NCI-H524 (cell line): ENCODE measurements at places on chromosomes 7 and 10.
A peak's percentile ranks its signal among the peaks of the same experiment; 100 is the strongest.

DNA sequence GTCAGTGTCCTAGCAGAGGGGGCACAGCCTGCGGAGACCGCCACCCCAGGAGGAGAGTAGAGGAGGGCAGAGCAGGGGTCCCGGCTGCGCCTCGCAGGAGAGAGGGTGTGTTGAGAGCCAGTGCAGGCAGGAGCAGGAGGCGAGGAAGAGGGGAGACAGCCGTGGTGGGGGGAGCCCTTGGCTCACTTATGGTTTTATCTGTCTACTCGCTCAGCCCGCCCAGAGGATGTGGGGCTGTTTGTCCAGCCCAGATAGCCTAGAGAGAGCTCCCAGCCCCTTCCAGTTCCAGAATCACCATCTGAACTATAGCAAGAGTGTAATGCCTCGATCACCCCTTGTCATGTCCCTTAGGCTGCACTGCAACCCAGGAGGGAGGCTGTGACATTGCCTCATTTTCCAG is 26.6 kb downstream of the SLC29A3 start:
- no peak for DNase-seq

DNA sequence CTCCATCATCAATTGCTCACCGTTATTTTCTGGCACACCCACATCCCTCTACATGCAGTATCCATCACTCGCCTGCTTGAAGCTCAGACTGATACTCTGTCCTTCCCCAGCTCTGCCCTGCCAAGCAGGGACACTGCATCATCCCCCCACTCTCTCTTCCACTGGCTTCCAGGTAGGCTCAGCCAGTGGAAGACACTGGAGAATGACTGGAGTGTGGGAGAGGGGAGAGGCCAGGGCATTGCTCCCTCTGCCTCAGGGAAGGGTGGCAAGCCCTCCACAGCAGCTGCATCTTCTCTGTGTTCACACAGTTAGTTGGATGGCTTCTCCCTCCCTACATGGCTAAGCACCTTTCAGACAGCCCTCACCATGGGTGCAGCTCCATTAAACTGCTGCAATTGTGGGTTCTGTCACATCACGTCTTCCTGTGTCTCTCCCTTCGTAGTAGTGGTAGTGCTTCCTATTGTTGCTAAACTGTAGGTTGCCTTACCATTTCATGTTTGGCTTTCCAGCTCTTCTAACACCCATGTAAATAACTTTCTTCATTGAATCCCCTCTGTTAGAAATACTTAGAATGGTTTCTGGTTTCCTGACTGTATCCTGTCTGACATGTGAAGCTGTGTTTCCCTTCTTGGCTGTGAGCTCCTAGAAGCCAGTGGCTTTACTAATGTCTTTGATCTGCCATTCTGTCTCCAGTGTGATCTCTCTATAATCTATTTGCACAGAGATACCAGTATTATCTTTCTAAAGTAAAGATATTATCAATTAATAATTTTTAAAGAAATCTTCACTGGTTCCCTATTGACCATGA is 483.7 kb upstream of the LRRN3 start:
- DNase-seq: no peak

- DNase-seq: peak; percentile 25
Measured at GRCh38 chr7:95976369-95977060, 204.2 kb downstream of the DYNC1I1 start.

- no peak for DNase-seq
Measured at GRCh38 chr10:113047151-113047550, 97.1 kb downstream of the TCF7L2 start.

DNA sequence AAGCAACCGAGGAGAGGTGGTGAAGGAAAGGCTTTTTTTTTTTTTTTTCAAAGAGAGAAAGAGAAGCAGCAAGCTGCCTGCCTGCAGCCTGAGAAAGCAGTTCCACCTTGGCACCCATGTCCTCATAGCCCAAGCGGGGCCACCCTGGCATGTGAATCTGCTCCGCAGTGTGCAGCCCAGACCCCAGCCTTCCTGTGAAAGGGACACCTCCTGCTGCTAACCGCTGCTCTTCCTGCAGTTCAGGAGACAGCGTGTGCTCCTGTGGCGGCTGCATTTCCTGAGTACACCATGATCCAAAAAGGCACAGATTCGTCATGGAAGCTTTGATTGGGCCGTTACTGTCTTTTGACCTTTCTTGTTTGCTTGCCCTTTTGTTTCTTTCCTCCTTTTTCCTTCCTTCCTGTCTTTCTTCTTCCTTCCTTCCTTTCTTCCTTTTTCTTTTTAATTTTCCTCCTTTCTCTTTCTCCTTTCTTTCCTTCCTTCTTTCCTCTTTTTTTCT is 38.1 kb downstream of the IKZF1 start:
- no peak for DNase-seq

GRCh38 chr7:95263785-95264362 is 60.5 kb downstream of the PON1 start:
- no peak for DNase-seq

DNA sequence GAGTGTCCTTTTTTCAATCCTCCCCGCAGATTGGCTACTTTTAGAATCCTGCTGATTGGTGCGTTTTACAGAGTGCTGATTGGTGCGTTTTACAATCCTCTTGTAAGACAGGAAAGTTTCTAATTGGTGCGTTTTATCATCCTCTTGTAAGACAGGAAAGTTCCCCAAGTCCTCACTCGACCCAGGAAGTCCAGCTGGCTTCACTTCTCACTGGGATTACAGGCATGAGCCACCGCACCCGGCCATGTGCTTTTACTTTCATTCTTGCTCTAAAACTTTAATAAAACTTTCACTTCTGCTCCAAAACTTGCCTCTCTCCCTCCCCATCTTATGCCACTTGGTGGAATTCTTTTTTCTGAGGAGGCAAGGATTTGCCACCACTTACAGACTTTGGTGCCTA is 17.0 kb upstream of the WAPL start:
- no peak for DNase-seq

- DNase-seq: peak; percentile 80
Measured at GRCh38 chr10:121183236-121183635, 332.1 kb downstream of the WDR11 start.

GRCh38 chr7:17651341-17651740 is 289.0 kb downstream of the SNX13 start:
- DNase-seq: no peak

- no peak for DNase-seq
Measured at GRCh38 chr10:98886686-98887085, 349.0 kb downstream of the HPSE2 start.

- no peak for DNase-seq
Measured at GRCh38 chr10:102401735-102402511, 6.4 kb downstream of the NFKB2 start.

DNA sequence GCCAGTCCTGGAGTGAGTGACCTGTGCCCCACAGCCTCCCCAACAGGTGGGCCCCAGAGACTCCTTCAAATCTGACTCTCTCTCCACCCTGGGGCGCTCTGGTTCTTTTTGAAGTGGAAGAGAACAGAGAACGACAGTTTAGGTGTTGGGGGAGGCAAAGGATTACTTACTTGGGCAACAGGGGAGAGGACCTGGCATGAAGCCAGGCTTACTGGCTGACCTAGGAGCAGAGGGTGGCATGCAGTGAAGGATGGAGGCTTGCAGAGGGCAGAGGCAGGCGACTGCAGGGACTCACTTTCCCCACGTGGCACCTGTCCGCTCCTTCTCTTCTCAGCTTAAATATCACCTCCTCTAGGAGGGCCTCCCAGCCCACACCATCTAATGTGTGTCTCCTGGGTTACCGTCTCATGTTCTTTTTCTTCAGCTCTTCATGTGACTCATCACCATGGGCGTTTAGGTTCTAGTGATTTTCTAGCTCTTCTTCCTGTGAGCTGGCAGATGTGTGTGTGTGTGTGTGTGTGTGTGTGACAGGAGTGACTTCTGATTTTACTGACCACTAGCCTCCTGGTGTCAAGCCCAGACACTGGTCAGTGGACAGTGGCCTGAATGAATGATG is 15.5 kb downstream of the LZTS2 start:
- DNase-seq: no peak

DNA sequence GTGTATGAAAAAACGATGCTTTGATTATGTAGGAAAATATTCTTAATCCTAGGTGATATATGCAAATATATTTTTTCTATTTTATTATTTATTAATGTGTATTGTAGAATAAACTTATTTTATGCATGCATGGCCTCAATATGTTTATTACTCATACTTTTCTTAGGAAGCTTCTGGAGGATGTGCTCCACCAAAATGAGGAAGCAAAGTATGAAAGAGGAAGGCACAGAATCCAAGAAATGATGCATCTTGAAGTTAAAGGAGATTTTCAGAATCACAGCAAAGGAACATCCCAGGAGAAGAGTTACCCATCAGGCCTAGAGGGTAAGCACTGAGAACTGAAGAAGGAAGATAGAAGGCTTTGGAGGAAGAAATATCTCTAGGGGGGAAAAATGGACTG is 35.0 kb upstream of the MRPS16 start:
- DNase-seq: no peak

GRCh38 chr7:143484119-143484518 is 6.4 kb downstream of the TAS2R41 start:
- DNase-seq: no peak

GRCh38 chr10:17476073-17476472 is 21.7 kb upstream of the ST8SIA6 start:
- no peak for DNase-seq

- no peak for DNase-seq
Measured at GRCh38 chr10:80582286-80582960, 44.7 kb downstream of the SH2D4B start.

DNA sequence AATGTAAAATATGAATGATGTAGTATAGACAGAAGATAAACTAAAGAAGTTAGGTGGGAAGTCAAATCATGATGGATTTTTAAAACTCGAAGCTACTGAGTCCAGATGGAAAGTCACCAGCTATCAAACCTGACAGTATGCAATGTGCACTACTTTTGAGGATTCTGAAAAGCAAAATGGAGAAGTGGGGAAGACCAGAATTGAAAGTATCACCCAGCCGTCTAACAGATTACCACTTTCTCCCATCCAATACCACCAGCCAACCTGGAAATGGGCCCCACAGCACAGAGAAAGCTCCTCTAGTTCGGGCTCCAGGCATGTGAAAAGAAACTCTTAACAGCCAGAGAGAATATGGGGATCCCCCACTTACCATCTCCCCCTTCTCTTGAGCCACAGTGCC is 67.9 kb upstream of the SRRM3 start:
- no peak for DNase-seq

DNA sequence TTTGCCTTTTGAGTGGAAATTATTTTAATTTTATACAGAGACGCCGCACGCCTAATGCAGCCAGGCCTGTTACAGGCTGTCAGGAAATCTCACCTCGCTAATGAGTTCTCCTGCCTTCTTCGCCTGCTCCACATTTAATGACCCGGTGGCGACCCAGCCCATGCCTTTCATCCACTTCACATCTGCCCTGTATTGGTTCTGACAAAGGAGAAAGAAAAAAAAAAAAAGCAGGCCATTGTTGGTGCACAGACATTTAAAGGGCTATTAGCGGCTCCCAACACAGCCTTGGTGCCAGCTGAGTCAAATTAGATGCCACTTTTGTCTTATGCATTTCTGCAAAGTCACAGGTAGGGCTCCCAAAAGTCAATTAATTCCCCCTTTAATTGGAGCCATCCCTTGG is 43.3 kb downstream of the NRAP start:
- no peak for DNase-seq

DNA sequence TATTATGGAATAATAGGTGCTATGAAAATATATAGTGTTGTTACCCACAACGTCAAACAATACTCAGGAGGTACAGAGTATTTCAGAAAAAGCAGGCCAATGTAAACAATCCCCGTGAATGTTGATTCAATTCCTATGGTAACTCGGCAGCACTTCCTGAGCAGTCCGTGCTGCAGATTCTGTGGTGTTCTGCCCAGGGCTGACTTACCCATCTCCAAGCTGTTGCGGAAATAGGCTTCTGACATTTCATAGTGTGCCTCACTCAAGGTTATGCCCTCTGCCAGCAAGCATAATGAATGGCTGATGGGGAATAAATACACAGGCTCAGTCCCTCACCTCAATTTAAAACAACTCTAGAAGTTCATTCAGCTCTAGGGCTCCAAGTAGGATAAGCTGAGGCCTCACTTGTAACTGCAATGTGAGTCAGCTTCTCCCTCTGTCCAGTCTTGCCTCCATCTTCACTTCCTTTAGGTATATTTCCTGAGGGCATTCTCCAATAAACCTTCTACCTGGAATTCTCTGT is 177.6 kb downstream of the GNAI1 start:
- DNase-seq: no peak

DNA sequence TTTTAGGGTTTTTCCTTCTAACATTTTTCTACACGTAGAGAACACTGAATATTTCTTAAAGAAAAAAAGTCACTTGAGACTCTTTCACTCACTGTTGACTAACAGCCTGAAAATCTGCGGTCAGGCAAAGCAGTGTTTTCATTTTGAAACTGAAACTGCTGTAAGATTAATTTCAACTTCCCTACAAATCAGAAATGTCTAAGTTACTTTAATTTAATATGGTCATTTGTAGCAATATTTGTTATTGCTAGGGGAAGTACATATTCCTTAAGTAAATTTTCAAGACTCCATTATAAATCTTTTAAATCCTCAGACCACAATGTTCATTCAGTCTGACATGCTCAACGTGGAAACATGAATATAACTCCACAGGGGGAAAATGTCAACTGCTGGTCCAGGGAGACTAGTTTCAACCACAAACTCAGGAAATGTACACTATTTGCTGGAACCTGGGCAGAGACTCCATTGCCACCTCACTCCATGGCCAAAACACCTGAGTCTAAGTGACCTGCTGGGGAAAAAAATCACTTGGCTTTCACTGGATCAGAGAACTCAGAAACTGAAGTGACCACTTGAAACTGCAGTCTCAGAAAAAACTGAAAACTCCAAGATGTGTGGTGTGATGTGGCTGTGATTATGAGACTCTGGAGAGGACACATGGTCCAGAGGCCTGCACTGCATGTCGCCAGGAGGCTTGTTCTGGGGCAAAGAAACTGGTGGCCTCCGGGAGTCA is 161.2 kb downstream of the TAX1BP1 start:
- no peak for DNase-seq

- DNase-seq: no peak
Measured at GRCh38 chr7:23967949-23968599, 258.1 kb downstream of the STK31 start.

- DNase-seq: peak; percentile 2
Measured at GRCh38 chr10:114879541-114880158, 58.1 kb downstream of the FHIP2A start.

DNA sequence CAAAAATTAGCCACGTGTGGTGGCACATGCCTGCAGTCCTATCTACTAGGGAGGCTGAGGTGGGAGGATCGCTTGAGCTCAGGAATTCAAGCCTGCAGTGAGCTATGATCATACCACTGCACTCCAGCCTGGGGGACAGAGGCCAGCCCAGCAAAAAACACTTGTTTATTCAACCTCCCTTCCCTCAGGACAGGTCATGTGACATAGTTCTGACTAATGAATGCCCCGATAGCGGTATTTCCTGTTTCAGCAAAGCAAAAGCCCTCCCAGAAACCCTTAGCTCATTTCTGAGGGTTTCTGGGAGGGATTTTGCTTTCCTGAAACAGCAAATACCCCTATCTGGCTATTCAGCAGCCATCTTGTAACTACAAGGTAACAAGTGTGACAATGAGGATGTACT is 157.1 kb downstream of the GATA3 start:
- DNase-seq: no peak

GRCh38 chr10:29627201-29628132 is 7.3 kb downstream of the SVIL start:
- no peak for DNase-seq

GRCh38 chr7:158128572-158128971 is 459.1 kb downstream of the PTPRN2 start:
- DNase-seq: no peak

GRCh38 chr7:149007611-149008010 is 20.7 kb downstream of the PDIA4 start:
- DNase-seq: no peak
